Psoas muscle (tissue), 8 donors: ENCODE measurements at places on chromosomes 3 and 15. TPM values are rescaled to one million over a fixed set of nuclear protein-coding genes. Genes with fewer than 3 reads are reported as not detected.

The CD200 gene
- 0.62 TPM for total RNA-seq

The CCDC39 gene
- 0.69 TPM for total RNA-seq

The ITIH1 gene
- not detected for total RNA-seq

GRCh38 chr15:69627548-69628158, 175.0 kb downstream of the RPLP1 start:
- H3K4me1 ChIP-seq, result no peaks in the 10 kb centered on the region
- no peaks in the 10 kb centered on the region for H3K27me3 ChIP-seq
- no peak for DNase-seq
- H3K4me3 ChIP-seq, result no peak overlapping the region
- H3K27ac ChIP-seq, result no peak overlapping the region

GRCh38 chr3:187811585-187812250, 66.5 kb upstream of the BCL6 start:
- no peaks in the 10 kb centered on the region for H3K36me3 ChIP-seq
- DNase-seq, result no peak
- H3K27ac ChIP-seq, result no peak overlapping the region
- H3K4me1 ChIP-seq, result no peaks in the 10 kb centered on the region

DNA sequence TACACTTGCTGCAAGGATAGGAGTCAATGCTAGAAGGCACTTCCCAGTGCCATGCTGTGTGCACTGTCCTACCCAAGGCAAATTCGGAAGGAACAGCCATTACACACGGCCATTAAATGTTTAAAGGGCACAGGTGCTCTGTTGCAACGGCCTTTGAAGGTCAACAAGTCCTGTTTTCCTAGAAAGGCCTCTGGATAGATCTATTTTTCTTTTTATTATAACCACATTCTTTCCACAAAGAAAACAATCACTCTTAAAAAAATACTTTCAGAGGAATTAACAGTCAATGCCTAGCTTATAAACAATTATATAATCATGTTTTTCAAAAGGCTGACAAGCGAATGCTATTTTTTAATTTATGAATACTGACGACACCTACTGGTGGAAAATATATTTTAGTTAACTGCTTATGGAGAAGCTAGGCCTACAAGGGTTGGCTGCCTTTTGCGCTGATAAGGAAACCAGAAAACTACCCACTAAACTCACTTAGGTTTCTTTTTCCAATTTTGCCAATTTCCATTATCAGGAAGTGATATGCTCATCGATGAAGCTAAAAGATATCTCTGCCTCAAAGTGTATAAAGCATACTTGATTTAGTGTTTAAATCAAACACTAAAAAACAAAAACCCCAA, 2.4 kb downstream of the ARHGEF3 start:
- DNase-seq, result no peak
- no peaks in the 10 kb centered on the region for H3K36me3 ChIP-seq
- no peaks in the 10 kb centered on the region for H3K27me3 ChIP-seq
- H3K27ac ChIP-seq, result peak overlapping the region; percentile 80
- peak overlapping the region; percentile 92 for H3K4me3 ChIP-seq

- H3K36me3 ChIP-seq, result no peaks in the 10 kb centered on the region
- no peak overlapping the region for H3K27ac ChIP-seq
- peaks cover 40% of the 10 kb centered on the region for H3K27me3 ChIP-seq
- no peak overlapping the region for H3K4me3 ChIP-seq
Measured at GRCh38 chr3:122986693-122987179, 40.8 kb downstream of the SEMA5B start.

DNA sequence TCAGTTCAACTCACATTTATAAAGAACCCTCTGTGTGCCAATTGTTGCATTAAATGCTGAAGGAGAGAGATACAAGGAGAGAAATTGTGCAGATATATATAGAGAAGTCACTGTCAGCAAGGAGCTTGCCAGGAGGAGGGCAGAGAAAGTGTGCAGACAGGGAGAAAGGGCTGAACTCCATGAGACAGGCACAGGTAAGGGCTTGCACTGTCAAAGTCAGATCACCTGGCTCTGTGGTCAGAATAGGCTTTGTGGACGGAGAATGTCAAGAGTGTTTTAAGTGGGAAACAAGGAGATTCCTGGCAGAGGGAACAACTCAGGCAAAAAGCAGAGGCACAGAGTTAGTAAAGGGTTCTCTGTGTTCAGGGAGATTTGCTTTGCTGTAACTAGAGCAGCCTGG, 303.0 kb upstream of the TPRG1 start:
- H3K27me3 ChIP-seq, result no peaks in the 10 kb centered on the region
- DNase-seq, result no peak
- peaks cover 21% of the 10 kb centered on the region for H3K4me1 ChIP-seq
- H3K27ac ChIP-seq, result no peak overlapping the region
- H3K36me3 ChIP-seq, result peaks cover 3% of the 10 kb centered on the region
- no peak overlapping the region for H3K4me3 ChIP-seq

DNA sequence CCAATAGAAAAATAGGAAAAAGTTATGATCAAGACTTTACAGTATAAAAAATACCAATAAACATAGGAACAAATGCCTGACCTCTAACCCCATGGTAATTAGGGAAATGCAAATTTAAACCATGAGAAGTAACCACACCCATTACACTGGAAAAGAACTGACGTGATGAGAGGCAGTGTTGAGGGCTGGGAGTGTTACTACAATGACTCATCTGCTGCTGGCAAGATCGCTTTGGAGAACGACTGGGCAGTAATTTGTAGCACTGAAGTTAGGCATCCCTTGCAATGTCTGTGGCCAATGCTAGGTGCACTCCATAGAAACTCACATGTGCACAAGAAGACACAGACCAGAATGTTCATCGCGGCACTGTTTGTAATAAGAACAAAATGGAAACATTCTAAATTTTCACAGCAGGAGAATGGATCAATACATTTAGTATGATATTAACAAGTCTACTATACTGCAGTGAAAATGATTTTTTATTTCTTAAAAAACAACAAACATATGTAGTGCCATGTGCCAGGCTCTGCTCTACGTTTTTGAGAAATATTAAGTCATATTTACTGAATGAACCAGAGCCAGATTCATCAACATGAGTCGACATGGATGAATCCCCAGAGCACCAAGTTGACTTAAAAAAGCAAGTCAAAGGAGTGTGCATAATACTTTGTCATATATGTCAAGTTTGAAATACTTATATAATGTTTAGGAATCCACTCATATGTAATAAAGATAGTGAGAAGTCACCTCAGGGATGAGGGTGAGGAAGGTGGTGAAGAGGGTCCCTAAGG, 37.6 kb upstream of the EPHB3 start:
- H3K27ac ChIP-seq, result no peak overlapping the region
- H3K36me3 ChIP-seq, result no peaks in the 10 kb centered on the region
- H3K4me1 ChIP-seq, result peaks cover 3% of the 10 kb centered on the region
- H3K4me3 ChIP-seq, result no peak overlapping the region
- no peak for DNase-seq
- peaks cover 56% of the 10 kb centered on the region for H3K27me3 ChIP-seq

DNA sequence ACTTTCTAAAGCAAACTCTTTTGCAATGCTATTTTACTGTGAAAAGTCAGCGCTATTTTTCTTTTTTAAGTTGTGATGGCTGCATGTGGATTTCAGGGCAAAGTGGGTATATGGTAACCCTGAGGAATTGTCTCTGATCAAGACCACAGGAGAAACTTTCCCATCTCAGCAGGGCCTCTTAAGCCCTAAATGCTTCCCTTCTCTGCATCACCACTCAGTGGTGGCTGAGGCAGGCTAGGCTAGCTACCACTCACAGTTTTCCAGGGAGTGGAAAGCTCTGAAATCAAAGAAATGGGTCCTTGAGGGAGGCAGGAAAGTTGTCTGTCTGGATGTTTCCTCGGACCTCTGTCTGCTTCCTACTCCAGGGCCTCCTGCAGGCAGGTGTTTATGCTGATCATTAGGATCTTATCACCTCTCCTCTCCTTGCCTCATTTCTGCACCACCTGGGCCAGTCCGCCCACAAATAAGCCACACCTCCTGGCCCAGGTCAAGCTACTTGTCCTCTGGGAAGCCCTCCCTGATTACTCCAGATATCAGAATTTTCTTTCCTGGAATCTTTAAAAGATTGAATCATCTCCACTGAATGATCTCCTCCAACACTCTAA, 37.0 kb downstream of the CEMIP start:
- no peak overlapping the region for H3K4me3 ChIP-seq
- H3K27ac ChIP-seq, result no peak overlapping the region
- no peaks in the 10 kb centered on the region for H3K36me3 ChIP-seq
- DNase-seq, result no peak
- no peaks in the 10 kb centered on the region for H3K27me3 ChIP-seq
- H3K4me1 ChIP-seq, result no peaks in the 10 kb centered on the region

GRCh38 chr3:180408654-180409053, 193.3 kb upstream of the TTC14 start:
- no peaks in the 10 kb centered on the region for H3K27me3 ChIP-seq
- H3K4me3 ChIP-seq, result no peak overlapping the region
- H3K36me3 ChIP-seq, result no peaks in the 10 kb centered on the region
- no peak overlapping the region for H3K27ac ChIP-seq

DNA sequence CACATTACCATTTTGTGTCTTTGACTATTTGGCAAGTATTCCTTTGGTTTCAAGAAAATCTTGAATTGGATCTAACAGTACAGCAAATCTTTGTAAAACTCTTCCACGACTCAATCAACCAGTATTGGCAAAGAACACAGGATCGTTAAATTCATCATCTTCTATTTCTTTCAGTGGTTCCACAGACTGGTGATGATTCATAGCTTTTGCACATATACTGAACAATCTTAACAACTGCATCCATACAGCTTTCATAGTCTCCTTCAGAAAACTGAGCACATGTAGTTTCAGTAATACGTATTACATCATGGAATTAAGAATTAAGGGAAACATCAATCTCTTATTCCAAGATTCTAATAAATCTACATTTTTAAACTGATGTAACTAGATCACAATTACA, 91.6 kb upstream of the LIPC start:
- no peak overlapping the region for H3K27ac ChIP-seq
- no peak for DNase-seq
- H3K36me3 ChIP-seq, result no peaks in the 10 kb centered on the region
- no peaks in the 10 kb centered on the region for H3K27me3 ChIP-seq

DNA sequence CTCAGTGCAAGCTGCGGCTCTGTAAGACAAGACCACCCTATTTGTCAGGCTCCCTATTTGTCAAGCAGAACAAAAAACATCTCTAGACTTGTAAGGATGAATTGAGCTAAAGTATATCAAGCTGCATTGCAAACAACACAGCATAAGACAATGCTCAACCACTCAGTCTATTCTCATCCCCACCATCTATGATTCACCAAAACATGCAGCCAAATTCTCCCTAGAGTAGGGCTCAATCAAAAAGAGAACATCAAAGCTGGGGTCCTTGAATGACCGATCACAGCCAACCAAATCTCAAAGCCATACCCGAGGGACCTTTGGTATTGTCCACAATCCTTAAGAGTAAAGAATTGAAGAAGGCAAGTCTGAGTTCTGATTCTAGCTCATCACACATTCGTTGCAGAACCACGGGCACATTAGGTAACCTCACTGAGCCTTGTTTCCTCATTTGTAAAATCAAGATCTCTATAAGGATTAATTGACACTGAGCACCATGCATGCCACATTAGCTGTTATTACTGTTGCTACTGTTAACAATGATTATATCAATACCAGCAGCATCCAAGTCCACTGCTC, 31.2 kb downstream of the RFTN1 start:
- no peak for DNase-seq
- no peaks in the 10 kb centered on the region for H3K36me3 ChIP-seq
- no peaks in the 10 kb centered on the region for H3K27me3 ChIP-seq
- no peak overlapping the region for H3K4me3 ChIP-seq
- H3K4me1 ChIP-seq, result peaks cover 33% of the 10 kb centered on the region

DNA sequence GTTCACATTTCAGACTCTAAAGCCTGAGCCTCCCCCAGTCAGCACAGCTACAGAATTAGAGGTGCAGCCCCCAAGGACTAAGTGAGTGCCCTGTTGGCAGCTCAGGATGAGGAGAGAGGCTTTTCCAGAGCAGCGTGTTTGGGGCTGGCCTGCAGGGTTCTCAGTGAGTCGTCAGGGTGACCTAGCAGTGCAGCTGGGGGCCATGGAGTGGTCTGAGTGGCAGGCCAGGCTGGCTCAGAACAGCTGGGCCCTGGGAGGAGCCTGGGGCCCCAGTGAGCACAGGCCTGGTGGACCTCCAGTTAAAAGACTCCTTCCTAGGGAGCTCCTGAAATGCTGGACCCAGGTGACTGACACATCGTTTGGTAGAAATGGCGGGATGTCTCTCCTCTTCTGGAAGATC, 108.3 kb downstream of the SLC49A4 start:
- no peak overlapping the region for H3K4me3 ChIP-seq
- H3K4me1 ChIP-seq, result no peaks in the 10 kb centered on the region
- no peak overlapping the region for H3K27ac ChIP-seq
- peaks cover 3% of the 10 kb centered on the region for H3K27me3 ChIP-seq
- DNase-seq, result no peak

DNA sequence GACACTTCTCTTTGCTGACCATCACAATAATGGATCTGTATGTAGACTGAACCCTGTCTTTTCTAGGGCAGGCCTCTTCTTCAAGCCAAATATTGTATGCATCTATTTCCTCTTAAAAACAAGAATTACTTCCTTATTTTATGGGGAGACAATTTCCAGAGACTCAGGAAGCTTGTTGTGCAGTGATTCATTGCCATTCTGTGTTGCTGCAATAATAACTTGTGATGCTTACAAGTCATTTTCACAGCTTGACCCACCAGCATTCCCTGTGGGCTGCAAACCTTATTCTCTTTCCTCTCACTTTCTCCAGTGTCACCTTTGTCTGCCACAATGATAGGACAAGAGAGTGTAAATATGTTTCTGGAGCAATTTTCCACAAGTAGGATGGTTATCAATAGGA, 276.7 kb upstream of the SGO1 start:
- no peaks in the 10 kb centered on the region for H3K4me1 ChIP-seq
- DNase-seq, result no peak
- H3K27me3 ChIP-seq, result no peaks in the 10 kb centered on the region

- no peaks in the 10 kb centered on the region for H3K36me3 ChIP-seq
- no peaks in the 10 kb centered on the region for H3K4me1 ChIP-seq
- H3K27me3 ChIP-seq, result no peaks in the 10 kb centered on the region
- no peak overlapping the region for H3K4me3 ChIP-seq
Measured at GRCh38 chr3:85890043-85890555, 931.3 kb downstream of the CADM2 start.

DNA sequence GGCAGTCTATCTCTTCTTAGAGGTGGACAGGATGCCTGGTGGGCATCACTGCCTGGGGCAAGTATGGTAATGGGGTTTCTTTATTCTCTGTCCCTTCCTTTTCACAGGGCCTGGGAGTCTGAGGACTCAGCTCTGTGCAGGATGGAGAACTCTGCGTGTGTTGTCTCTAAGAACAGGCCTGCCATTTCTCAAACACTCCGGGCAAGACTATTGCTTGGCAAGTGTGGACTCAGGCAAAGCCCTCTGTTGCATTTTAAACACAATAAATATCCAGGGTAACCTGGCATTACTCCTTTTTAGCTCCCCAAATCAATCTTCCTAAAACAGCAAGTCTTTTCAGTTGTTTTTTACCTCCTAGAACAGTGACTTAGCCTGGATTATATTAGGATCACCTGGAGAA, 185.1 kb upstream of the ROPN1 start:
- no peak overlapping the region for H3K4me3 ChIP-seq
- H3K27ac ChIP-seq, result no peak overlapping the region
- no peaks in the 10 kb centered on the region for H3K4me1 ChIP-seq
- DNase-seq, result no peak
- H3K36me3 ChIP-seq, result no peaks in the 10 kb centered on the region

GRCh38 chr15:92904722-92905571, 4.8 kb downstream of the CHD2 start:
- DNase-seq, result no peak
- peaks cover 46% of the 10 kb centered on the region for H3K4me1 ChIP-seq
- H3K4me3 ChIP-seq, result peak overlapping the region; percentile 68

- peak overlapping the region; percentile 90 for H3K4me3 ChIP-seq
- peaks cover 4% of the 10 kb centered on the region for H3K4me1 ChIP-seq
- no peaks in the 10 kb centered on the region for H3K27me3 ChIP-seq
- H3K36me3 ChIP-seq, result no peaks in the 10 kb centered on the region
- no peak for DNase-seq
- H3K27ac ChIP-seq, result peak overlapping the region; percentile 96
Measured at GRCh38 chr15:62059816-62060112, 483 bp downstream of the VPS13C start.
